NCI-H1930 (cell line): ENCODE measurements at places on chromosomes 3 and 15.

- no peak for DNase-seq
Measured at GRCh38 chr3:48929358-48930035, 10.9 kb downstream of the ARIH2 start.

DNA sequence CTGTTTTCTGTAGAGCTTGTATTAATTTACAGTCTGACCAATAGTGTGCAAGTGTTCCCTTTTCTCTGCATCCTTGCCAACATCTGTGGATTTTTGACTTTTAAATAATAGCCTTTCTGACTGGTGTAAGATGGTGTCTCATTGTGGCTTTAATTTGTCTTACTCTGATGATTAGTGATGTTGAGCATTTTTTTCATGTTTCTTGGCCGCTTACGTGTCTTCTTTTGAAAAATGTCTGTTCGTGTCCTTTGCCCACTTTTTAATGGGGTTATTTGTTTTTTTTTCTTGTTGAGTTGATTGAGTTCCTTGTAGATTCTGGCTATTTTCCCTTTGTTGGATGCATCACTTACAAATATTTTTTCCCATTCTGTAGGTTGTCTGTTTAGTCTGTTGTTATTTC lies 7.6 kb upstream of the ACOX2 start:
- no peak for DNase-seq

DNA sequence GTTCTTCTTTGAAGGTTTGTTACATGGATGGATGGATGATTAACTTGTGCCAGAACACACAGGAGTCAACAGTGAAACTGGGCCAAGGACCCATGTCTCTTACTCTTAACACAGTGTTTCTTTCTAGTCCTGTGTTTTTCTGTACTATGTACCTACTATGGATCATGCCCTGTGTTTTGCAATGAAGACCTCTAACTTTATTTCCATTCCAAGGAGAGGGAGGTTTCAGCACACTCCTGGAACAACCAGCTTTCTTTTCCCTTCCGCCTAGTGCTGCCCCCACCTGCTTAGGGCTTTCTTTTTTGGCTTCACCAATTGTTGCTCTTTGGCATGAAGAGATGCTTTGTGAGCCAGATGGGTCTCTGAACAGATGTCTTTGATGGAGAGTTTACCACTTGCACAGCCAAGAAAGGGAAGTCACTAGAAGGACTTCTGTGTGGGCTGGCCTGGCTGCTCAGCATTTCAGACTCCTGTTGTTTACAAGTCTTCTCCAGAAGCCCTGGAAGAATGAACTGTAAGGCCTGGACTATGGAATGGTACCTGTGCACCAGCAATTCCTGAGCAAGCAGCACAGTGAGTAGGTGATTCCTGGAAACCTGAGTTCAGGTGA lies 44.5 kb downstream of the SNAPC5 start:
- no peak for DNase-seq

DNA sequence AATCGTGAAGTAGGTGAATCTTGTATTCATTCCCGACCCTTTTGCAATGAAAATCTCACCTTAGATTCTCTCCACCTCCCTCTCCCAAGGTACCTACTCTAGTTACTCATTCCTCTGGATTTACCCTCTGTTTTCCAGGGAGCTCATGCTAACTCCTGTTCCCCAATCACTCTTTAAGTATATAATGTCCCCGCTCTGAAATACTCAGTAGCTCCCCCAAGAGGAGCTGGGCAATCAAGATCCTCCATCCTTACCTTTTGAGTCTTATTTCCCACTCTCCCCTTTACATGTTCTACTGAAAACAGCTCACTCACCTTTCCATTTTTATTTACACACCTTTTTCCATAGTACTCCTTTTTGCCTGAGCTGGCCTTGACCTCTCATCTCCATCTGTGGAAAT lies 599.9 kb downstream of the RBMS3 start:
- no peak for DNase-seq

GRCh38 chr15:99016680-99017321 lies 9.2 kb upstream of the PGPEP1L start:
- DNase-seq = no peak

DNA sequence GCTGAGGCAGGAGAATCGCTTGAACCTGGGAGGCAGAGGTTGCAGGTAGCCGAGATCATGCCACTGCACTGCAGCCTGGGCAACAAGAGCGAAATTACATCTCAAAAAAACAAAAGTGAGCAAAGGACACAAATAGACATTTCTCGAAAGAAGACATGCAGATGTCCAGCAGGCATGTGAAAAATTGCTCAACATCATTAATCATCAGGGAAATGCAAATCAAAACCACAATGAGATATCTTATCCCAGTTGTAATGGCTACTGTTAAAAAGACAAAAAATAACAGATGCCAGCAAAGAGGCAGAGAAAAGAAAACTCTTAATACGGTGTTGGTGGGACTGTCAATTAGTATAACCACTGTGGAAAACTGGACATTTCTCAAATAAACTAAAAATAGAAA lies 20.9 kb downstream of the ASB7 start:
- DNase-seq = no peak

- DNase-seq = no peak
Measured at GRCh38 chr3:88640581-88640980, 466.8 kb upstream of the EPHA3 start.

GRCh38 chr3:16171009-16171408 lies 3.5 kb upstream of the GALNT15 start:
- no peak for DNase-seq

GRCh38 chr3:184894051-184894450 lies 82.1 kb downstream of the VPS8 start:
- no peak for DNase-seq

DNA sequence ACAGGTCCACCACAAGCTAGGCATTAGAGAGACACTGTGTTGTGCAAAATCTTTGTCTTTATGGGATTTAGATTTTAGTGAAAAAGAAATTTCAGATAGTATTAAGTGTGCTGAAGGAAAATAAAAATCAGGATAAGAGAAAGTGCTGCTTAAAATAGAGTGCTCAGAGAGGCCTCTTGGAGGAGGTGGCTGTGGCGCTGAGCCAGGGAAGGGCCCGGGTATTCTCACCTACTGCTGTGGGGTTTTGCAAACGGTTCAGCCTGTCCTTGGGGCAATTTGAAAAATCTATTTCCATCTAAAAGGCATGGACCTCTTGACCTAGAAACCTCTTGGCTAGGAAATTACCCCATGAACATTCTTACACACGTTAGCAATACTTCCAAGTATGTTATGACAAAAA lies 267.7 kb downstream of the TJP1 start:
- no peak for DNase-seq

- no peak for DNase-seq
Measured at GRCh38 chr3:180700941-180701340, 21.7 kb upstream of the CCDC39 start.

DNA sequence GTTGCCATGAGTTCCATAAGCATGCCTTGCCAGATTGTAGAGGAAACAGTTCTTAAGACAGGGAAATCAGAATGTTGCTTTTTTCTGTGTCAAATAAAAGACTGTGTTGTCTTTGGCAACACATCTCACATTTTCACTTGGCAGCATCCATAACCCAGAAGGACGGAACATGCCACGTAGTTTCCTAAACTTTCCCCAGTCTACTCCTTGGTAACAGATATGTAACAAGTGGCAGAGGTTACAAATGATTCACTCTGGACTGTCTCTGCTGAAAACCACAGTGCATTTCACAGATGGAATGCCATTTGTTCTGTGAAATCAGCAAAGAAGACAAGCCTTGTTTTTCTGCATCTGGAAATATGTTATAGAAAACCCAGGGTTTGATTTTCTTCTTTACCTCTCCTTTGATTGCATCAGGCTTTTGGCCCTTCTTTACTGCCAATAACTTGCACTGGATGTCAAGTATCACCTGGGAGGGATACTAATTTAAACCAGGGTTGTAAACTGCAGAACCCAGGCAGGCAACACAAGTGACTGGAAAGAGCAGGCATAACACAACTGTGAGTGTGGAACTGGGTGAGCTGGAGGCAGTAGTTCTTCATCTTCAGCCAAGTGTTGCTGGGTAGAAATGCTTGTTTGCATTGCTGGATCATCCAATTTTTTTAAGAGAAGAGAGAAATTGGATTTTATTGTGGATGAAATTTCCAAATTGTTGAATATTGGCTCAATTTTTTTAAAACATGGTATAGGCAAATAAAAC lies 124.4 kb upstream of the FOXB1 start:
- DNase-seq = no peak

DNA sequence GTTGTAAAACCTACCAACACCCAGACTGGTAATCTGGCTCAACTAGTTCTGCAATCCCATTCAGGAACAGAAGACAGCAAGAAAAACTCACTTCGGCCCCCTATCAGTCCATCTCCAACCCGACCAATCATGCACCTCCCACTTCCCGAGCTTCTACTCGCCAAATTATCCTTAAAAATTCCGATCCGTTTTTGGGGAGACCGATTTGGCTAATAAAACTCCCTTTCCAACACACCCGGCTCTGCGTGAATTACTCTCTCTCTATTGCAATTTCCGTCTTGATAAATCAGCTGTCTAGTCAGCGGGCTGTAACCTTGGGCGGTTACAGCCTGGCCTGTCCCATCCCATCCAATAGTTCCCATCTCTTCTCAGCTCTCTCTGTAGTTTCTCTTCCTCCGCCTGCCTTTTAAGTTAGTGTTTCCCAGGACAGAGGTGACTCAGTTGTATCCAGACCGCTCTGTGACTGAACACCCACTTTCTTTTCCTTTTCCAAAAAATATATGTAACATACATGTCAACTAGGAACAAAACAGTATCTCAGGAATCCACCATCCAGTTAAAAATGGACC lies 780 bp upstream of the ACAD9 start:
- no peak for DNase-seq

GRCh38 chr3:99969136-99969535 lies 145.2 kb downstream of the FILIP1L start:
- no peak for DNase-seq

- no peak for DNase-seq
Measured at GRCh38 chr15:35626571-35627318, 80.8 kb upstream of the DPH6 start.

DNA sequence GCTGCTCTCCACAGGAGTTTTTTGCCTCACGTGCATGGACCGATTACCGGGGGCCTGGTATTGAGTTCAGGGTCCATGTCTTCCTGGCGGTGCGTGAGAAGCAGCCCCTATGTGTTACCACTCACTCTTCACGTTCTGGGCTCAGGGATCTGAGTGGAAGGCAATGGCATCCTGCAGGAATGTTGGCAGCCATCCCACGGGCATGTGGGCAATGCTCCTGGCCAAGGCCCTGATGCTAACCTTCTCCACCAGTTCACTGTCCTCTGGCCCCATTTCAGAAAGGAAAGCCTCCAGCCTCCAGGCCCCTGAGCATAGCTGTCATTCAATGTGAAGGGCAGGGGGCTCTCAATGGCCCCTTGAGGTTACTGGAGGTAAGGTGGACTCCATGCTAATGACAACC lies 43.0 kb upstream of the KY start:
- no peak for DNase-seq
